Thymus (tissue), 14 donors: ENCODE measurements at places on chromosomes 16 and 17.
A peak's percentile ranks its signal among the peaks of the same experiment; 100 is the strongest.

- DNase-seq = peak; percentile 29
Observed at GRCh38 chr16:59259074-59259949, 525.2 kb upstream of the GOT2 start.

DNA sequence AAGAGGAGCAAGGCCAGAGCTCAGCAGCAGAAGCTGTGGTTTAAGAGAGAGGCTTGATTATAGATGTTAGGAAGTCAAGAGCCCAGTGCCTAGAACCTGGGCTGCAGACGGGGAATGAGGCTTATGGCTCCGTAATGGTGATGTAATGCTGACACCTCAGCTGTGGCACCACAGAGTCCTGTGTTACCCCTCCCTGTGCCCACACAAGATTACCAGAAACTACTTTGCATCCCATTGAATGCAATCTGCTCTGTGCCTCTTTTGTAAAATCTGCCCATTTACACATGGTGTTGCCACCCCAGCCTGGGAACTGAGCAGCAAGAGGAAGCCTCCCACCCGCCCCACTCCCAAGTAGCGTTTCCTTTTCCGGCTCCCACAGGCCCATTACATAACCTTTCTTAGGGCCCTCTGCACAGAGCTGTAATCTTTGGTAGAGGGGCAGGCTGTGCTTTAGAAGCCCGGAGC is 57.0 kb downstream of the PITPNC1 start:
- DNase-seq = no peak

GRCh38 chr17:47279062-47279801 is 25.6 kb downstream of the ITGB3 start:
- DNase-seq = no peak

GRCh38 chr16:27762441-27762840 is 212.5 kb downstream of the KATNIP start:
- no peak for DNase-seq

DNA sequence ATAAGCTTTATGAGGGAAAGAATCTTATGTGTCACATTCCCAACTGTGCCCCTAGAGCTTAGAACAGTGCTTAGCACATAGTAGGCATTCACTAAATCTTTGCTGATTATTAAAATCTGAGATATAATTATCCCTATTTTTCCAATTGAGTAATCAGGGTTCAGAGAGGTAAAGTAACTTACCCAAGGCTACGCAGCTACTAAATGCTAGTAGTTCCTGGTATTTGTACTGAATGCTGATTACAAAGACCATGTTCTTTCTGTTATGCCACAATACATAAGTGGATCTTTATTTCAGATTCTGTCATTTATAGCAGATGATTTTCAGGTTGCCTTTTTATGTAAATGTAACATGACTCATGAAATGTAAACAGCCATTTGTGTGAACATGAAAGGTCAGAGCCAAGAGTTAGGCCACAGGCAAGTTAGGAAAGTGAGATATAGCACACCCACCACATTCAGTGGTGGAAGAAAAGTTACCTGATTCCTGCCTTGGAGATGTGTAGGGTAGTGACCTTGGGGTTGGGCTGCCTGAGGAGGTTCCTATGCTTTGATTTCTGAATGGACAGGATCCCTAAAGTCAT is 77.2 kb downstream of the FTO start:
- DNase-seq = no peak

- DNase-seq = no peak
Observed at GRCh38 chr17:2780256-2780655, 16.0 kb upstream of the RAP1GAP2 start.

- peak; percentile 72 for DNase-seq
Observed at GRCh38 chr16:85157813-85158742, 45.8 kb upstream of the CIBAR2 start.

GRCh38 chr17:75626496-75627038 is 6.7 kb upstream of the SMIM5 start:
- no peak for DNase-seq

DNA sequence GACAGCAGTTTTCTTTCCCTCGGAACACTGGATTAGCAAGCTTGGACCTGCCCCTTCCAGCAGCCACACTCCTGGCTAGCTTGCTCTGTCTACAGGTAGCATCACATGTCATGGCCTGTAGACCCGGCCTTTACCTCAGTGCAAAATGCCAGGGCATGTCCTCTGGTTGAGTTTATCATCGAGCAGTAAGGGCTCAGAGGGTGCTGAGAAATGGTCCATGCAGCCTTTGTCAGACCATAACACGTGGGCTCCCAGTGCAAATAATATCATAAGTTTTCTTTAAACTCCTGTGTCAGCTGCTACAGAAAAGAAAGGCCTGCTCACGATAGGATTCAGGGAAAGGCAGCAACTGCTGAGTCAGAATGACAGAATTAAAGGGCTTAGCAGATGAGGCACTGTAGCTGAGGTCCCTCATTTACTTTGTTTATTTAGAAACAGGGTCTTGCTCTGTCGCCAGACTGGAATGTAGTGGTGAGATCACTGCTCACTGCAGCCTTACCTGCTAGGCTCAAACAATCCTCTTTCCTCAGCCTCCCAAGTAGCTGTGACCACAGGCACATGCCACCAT is 8.0 kb upstream of the GNA13 start:
- no peak for DNase-seq

DNA sequence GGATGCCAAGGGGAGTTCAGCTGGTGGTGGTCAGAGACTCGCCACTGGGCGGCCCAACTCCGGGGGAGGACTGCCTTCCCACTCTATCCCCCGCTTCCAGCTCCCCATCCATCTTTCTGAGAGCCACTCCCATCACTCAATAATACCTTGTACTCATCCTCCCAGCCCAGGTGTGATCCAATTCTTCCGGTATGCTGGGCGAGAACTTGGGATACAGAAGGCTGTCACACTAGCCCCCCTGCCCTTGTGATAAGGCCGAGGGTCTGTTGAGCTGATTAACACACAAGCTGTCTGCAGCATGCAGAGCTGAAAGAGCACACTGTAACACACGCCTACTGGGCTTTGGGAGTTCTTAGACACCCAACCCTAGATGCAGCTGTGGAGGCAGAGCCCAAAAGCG is 460.4 kb upstream of the EEF2KMT start:
- DNase-seq = no peak

DNA sequence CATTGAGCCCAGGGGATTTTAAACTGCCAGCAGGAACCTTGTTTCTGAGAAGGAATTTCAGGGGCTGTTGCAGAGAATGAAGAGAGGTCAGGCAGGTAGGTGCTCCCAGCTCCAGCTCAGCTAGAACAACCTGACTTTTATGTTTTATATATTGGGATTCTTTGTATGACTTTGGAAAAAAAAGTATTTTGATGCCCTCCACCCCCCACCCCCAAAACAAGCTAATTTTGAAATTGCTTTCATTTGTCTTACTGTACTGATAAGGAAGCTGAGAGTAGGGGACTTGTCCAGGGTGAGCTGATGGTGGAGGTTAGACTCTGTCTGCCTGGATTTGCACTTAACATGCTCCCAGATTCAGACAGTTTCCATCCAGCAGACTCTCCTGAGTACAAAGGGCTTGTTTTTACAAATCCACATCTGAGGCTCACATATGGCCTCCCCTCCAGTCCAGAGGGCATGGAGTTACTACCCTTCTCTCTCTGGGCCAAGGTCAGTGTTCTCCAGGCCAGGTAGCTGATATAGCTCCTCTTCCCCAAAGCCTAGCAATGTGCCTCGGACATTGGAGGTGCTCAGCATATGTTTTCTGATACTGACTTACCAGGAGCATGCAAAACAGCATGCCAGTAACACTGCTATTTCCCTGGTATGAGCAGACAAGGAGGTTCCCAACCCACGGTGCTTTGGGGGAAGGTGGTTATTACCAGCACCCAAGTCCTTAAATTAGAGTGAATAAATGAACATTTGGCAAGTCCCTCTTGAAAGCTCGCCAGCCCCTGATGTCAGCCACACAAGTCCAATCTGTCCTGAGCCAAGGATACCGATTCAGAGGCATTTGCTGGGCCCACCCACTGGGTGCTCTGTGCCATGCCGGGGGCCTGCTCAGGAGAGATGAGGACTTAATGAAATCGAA is 11.3 kb downstream of the STX1B start:
- no peak for DNase-seq

DNA sequence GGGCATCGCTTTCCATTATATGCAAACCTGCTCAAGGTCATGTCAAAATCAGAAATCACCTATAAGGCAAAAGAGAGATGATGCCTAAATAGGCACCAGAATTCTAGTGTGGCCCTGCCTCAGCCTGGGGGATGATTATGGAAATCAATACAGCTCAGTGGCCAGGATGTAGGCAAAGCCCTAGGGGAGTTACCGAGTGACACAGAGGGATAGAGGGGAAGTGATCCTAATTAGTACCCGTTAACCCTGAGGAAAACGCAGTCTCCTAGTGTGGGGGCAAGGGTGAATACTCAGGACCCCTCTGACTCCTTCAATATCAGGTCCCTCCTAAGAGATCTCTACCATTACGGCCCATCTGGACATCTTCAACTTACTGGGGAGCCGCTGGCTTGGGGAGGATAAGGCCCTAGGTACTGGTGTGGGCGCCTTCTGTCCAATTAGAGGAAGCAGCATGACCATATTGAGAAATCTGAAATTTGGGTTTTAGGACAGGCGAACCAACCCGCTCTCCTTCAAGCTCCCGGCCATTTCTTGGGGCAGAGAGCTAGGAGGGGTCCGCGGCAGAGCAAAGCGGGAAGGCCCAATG is 725 bp downstream of the NT5C3B start:
- no peak for DNase-seq

DNA sequence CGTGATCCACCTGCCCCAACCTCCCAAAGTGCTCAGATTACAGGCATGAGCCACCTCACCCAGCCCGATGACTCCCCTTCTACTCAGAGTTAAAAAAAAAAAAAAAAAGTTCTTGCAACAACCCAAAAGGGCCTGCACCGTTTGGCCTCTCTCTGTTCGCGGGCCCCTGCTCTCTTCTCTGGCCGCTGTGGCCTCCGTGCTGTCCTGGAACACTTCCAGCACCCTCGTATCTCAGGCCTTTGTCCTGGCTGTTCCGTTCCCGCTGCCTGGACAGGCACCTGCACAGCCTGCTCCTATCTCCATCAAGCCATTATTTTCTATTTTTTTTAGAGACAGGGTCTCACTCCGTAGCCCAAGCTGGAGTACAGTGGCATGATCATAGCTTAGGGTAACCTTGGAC is 10.8 kb downstream of the MYO1C start:
- no peak for DNase-seq

- DNase-seq = no peak
Observed at GRCh38 chr17:43540821-43541674, 5.1 kb downstream of the ETV4 start.

DNA sequence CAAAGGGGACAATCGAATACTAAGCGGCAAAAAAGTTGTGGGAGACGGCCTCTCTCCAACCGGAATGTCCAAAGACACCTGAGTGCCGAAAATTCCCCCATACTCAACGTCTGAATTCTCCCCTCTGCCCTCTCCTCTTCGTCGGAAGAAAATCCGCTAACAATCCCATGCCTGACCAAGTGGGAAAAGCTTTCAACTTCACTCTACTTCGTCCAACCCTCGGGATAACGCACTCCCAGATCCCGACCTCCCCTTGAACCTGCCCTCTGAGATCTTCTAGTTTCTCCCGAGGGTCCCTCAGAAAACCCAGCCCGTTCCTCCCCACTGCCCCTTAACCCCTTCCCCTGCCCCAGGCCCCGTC is 961 bp downstream of the AMFR start:
- DNase-seq = no peak

DNA sequence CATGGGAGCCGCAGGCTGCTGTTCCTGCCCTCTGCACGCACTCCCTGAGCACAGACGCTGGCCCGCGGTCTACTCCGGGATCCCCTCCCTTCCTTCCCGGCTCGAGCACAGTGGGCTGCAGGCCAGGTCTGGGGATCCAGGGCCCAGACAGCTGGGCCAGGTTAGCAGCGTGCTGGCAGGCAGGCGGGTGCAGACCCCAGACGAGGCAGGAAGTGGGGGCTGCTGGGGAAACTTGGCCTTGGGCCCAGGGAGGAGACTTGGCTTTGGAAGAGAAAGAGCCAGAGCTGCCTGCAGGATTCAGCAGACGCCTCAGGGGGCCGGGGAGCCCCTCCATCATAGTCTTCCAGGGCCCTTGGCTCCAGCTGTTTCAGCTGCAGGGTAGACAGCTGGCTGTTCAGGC is 30.2 kb upstream of the ABCC3 start:
- DNase-seq = no peak

- DNase-seq = no peak
Observed at GRCh38 chr17:61294777-61295176, 104.9 kb upstream of the TBX2 start.

DNA sequence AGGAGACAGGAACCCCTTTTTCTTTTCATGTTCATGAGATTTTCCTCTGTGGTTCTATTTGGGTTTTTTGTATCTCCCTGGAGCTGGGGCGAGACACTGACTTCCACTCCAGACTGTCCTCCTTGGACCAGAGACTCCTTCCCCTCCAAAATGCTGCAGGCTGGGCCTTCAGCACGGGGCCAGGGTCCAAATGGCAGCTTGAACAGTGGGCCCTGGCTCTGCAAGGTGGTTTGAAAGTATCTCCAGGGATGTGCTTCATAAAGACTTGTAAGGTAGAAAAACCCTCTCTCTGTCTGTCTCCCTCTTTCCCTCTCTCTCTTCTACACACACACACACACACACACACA is 236.1 kb downstream of the ZNF423 start:
- DNase-seq = no peak

- no peak for DNase-seq
Observed at GRCh38 chr16:62392698-62393097, 356.5 kb upstream of the CDH8 start.

- no peak for DNase-seq
Observed at GRCh38 chr16:82915139-82915824, 288.5 kb downstream of the CDH13 start.

DNA sequence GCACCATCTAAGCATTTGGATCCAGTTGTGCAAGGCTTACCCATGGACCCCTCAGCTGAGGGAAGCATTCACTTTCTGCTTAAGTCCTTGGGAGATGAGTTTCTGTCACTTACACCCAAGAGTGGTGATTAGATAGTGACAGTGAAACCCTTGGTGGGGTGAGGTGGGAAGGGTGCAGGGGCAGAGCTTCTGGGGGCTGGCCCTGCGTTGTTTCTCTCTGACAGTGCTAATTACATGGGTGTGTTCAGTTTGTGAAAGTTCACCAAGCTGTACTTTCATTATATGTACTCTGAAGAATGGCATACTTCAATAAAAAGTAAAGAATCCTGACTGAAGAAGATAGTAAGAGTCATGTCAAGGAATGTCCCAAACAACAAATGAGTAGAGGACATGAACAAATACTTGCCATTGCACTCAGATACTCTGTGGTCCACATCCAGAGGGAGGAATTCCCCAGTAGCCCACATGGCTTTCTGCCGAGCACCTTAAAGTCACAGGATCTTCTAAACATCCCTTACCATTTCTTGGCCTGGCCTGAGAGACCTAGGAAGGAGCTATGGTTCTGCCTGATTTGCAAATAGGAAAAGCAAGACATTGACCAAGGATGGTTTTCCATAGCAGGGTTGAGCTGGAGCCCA is 8.4 kb downstream of the CHST6 start:
- DNase-seq = no peak
